ENCODE measurements at places on chromosomes 5 and 9. TPM values are rescaled to one million over a fixed set of nuclear protein-coding genes. Genes with fewer than 3 reads are reported as not detected.

HTR4 gene
- 0.22 TPM for total RNA-seq

IL3 gene
- total RNA-seq: not detected

TMEM252 gene
- not detected for total RNA-seq

SNX30 gene
- total RNA-seq: 4.5 TPM

NUTM2G gene
- total RNA-seq: not detected

FNIP1 gene
- 30.7 TPM for total RNA-seq

MYOT gene
- total RNA-seq: 11.7 TPM

SPATA9 gene
- total RNA-seq: not detected

RETREG1 gene
- total RNA-seq: 272 TPM

MTX3 gene
- total RNA-seq: 8.2 TPM

EXD3 gene
- 6.9 TPM for total RNA-seq

PHF24 gene
- total RNA-seq: 0.19 TPM

IL5 gene
- not detected for total RNA-seq

ZNF300 gene
- total RNA-seq: 0.54 TPM

GRK6 gene
- 16.0 TPM for total RNA-seq

PCDHA8 gene
- not detected for total RNA-seq

LPAR1 gene
- 12.7 TPM for total RNA-seq

PGM5 gene
- total RNA-seq: 157 TPM

SLC27A6 gene
- total RNA-seq: 82.3 TPM

PWWP2A gene
- total RNA-seq: 8.8 TPM

CCDC152 gene
- 0.56 TPM for total RNA-seq

OTULINL gene
- total RNA-seq: 4.9 TPM

SURF4 gene
- 58.3 TPM for total RNA-seq

GRXCR2 gene
- 9.6 TPM for total RNA-seq

CDH12 gene
- total RNA-seq: not detected

IL13 gene
- total RNA-seq: not detected

GHR gene
- 12.8 TPM for total RNA-seq

RASGRF2 gene
- total RNA-seq: 6.4 TPM

DAB2IP gene
- 44.7 TPM for total RNA-seq

PLCXD3 gene
- total RNA-seq: 79.3 TPM

EIF4E1B gene
- total RNA-seq: not detected

CATSPER3 gene
- 0.32 TPM for total RNA-seq

OR13C5 gene
- not detected for total RNA-seq

PDCD1LG2 gene
- 2.4 TPM for total RNA-seq

FAM221B gene
- not detected for total RNA-seq

SSBP2 gene
- 46.9 TPM for total RNA-seq

LCNL1 gene
- total RNA-seq: 9.7 TPM

DMXL1 gene
- total RNA-seq: 23.3 TPM

PCDHA13 gene
- total RNA-seq: not detected

SLC6A3 gene
- total RNA-seq: not detected

C9orf50 gene
- not detected for total RNA-seq

NUTM2F gene
- total RNA-seq: not detected

CDX1 gene
- not detected for total RNA-seq

GLRA1 gene
- total RNA-seq: not detected

DNAH5 gene
- total RNA-seq: 0.27 TPM

KIF24 gene
- 0.56 TPM for total RNA-seq

AGGF1 gene
- total RNA-seq: 16.0 TPM

SLC6A7 gene
- total RNA-seq: not detected

SNCB gene
- total RNA-seq: not detected

GNA14 gene
- 1.9 TPM for total RNA-seq

GPR21 gene
- total RNA-seq: not detected
